Activated naive CD8-positive, alpha-beta T cell treated with anti-CD3 and anti-CD28 coated beads for 36 hours (primary cell): ENCODE measurements at places on chromosomes 16 and 17. TPM values are rescaled to one million over a fixed set of nuclear protein-coding genes. Genes with fewer than 3 reads are reported as not detected.

The ZNF594 gene
- 6.8 TPM for total RNA-seq

The NATD1 gene
- total RNA-seq: 0.90 TPM

The PSMD3 gene
- 173 TPM for total RNA-seq

The GNG13 gene
- not detected for total RNA-seq

The C16orf54 gene
- 17.3 TPM for total RNA-seq

The NKD1 gene
- 0.86 TPM for total RNA-seq

The CFAP119 gene
- 6.4 TPM for total RNA-seq

The SPATA22 gene
- not detected for total RNA-seq

The CANT1 gene
- total RNA-seq: 43.1 TPM

The KRT16 gene
- not detected for total RNA-seq

The NPTX1 gene
- total RNA-seq: 5.3 TPM

The ELP5 gene
- total RNA-seq: 110 TPM

The MT1F gene
- 13.1 TPM for total RNA-seq

The TTLL6 gene
- not detected for total RNA-seq

The CRHR1 gene
- total RNA-seq: not detected

The LITAFD gene
- not detected for total RNA-seq

The SPATA32 gene
- total RNA-seq: 0.62 TPM

The FBXO39 gene
- total RNA-seq: not detected

The SPHK1 gene
- 10.9 TPM for total RNA-seq

The SLC13A2 gene
- not detected for total RNA-seq

The BTBD17 gene
- not detected for total RNA-seq

The ZMYND15 gene
- not detected for total RNA-seq

The NHERF2 gene
- 2.4 TPM for total RNA-seq

The CDH3 gene
- 0.37 TPM for total RNA-seq

The CIBAR2 gene
- not detected for total RNA-seq

The CCL8 gene
- not detected for total RNA-seq

The OR3A3 gene
- not detected for total RNA-seq

The HYDIN gene
- not detected for total RNA-seq

The ZNF624 gene
- 3.9 TPM for total RNA-seq
